HCEC 1CT (cell line): ENCODE measurements at places on chromosomes 1 and 21.

- no peak for DNase-seq
Observed at GRCh38 chr1:36613721-36614120, 131.0 kb upstream of the CSF3R start.

DNA sequence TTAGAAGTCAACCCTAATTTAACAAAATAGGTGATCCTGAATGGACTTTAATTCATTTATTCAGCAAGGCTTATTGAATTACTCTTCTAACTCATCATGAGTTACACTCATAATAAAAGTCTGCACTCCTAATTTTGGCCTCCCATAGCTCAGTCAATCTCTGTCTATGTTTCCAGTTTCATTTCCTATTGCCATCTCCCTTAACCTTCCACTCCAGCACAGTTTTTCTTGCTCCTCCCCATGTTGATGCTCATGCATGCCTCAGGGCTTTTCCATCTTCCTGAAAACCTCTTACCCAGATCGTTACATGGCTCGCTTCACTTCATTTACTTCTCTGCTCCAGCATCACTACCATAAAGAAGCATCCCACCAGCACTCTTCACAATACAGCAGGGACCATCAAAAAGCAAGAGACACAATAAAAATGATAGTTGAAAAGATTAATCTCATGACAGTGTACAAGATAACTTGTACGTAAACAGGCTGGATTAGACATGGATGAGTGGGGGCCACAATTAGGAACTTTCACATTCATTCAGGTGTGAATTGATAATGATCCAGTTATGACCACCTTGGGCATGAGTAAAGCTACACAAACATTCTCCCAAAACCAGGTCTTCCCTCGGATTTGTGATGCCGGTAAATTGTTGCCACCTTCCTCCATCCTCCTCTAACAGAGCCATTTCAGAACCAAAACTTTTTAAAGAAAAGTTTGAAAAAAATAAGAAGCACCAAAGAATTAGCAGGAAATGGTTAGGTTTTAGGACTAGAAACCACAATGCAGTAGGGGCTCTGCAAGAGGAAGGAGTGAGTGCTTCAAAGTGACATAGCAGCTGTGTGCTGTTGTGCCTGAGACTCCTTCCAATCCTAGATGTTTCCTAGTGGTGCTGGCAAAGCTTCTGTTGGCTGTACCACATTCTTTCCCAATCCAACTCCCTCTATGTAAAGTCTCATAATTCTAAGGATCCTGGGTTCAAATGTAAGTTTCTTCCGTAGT lies 89.8 kb downstream of the OLFML2B start:
- DNase-seq: no peak

DNA sequence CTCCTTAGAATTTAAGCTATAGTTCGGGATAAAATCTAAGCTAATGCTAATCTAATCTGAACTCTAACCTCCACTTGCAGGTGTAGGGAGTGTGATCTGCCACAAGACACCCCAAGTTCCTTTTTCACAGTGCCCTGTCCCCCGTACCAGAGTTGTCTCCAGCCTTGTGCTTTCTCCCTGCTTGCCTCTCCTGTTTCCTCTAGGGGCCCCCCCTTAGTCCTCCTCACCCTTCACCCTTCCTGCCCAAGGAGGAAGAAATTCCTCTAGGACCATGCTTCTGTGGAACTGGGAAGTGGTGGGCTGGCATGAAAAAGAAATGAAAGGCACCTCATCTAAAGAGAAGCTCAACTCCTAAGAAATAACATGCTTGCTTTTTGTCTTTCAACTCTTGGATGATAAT lies 50.2 kb upstream of the BCL9 start:
- DNase-seq: no peak

DNA sequence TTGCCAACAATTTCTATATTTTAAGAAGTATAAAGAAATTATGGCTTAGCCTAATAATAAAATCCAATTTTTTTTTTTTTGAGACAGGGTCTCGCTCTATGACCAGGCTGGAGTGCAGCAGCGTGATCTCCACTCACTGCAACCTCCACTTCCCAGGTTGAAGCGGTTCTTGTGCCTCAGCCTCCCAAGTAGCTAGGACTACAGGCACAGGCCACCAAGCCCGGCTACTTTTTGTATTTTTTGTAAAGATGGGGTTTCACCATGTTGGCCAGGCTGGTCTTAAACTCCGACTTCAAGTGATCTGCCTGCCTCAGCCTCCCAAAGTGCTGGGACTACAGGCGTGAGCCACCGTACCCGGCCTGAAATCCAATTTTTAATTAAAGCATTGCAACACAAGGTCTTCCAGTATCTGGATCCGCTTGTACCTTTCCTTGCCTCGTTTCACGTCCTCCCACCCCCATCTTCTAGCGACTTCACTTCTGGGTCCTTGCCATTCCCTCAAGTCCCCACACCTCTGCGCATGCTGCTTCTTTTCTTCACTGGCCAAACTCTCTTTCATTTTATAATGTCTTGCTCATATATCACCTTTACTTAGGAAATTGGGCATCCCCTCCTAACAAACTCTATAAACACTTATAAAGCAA lies 2.3 kb downstream of the FUBP1 start:
- no peak for DNase-seq

DNA sequence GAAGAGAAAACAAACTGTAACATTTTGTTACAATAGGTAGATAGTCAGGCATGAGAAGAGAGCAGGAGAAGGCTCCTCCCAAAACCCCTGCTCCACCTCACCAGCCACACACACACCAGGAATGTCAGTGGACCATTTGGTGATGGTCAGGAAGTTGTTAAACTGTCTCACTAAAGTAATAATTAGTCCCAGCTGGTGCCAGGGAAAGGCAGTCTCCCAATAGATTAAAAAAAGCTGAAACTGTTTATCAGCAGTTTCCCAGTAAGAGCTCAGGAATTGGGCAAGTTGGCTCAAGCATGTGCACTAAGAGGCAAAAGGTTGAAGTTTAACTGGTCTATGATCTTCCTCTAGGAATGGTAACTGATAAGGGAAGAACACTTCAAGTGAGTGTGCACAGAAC lies 249.6 kb downstream of the COL11A1 start:
- peak; percentile 90 for DNase-seq

DNA sequence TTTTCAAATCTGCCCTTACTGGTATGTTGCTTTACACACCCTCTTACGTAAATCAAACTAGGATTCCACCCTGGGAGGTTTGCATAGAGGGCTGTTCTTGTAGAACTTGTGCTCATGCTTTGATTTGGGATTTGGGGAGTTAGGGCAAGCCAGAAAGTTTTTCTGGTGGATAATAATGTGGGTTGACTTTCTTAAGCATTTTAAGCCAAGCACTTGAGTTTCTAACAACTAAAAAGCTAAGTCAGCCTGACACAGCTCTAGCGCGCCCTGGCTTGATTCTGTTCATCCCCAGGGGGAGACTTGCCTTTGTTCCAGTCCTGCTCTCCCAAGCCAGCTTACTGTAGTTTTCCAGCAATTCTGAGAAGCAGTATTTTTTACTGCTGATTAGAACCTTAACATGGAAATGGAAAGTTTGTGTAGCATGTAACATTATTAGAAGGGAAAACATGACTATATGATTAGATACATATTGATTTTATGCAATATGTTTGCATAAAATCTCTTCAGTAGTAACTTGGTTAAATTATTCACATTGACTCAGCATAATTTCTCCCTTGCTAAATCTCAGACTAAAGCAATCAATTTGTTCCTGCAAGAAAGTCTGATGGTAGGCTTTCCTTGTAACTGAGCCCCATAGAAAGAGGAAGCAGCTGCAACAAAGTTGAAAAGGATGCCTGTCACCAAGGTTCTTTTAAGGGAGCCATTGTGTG lies 11.0 kb upstream of the PGD start:
- peak; percentile 3 for DNase-seq

- DNase-seq: no peak
Observed at GRCh38 chr1:155207806-155208540, at the start of gene THBS3. Gene THBS3, minus strand, starts transcription at chr1:155207897. Its CDS starts 21 bp downstream, at chr1:155207876.

GRCh38 chr1:35475856-35476674 lies 81.1 kb downstream of the KIAA0319L start:
- DNase-seq: no peak

DNA sequence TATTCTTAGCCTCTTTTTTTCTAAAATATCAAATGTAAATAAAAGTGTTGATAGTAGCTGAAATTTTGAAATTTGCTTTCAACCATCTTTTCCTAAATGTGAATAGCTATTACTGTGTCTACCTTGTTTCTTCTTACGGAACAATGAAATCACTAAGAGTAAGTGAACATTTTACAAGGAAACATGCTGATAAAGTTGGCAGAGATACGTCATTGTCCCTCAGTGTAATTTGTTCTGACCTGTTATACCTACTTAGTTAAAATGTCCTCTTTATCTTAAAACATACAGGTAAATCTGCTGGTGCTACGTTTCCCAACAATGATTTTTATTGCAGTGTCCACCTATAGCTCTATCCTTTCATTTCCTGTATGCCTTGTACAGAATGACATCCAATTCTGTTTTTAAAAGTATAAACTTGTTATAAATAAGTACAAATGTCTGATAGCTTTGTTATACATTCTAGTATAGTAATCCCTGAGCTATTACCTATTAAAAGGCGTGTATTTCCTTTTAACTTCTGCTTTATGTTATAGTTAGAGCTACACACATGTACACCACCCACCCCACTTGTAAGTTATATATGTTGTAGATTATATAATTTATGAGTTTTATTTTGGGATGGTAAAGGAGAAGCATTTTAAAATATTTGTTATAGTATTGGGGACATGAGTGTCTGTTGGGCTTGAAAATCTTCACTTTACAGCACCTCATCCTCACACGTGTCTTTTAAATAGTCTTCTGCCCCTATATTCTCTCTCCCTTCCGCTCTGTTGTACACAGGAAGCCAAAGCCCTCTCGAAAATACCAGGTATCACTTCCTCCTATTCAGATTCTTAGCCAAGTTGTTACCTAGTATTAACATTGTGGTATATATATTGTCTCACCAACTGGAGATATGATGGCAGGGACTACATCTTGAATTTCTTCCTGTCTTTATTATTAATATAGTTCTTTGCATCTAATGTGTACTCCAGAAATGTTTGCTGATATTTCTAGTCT lies 25.2 kb downstream of the LAMC1 start:
- DNase-seq: no peak

- DNase-seq: no peak
Observed at GRCh38 chr1:243733670-243734307, 116.3 kb downstream of the AKT3 start.

DNA sequence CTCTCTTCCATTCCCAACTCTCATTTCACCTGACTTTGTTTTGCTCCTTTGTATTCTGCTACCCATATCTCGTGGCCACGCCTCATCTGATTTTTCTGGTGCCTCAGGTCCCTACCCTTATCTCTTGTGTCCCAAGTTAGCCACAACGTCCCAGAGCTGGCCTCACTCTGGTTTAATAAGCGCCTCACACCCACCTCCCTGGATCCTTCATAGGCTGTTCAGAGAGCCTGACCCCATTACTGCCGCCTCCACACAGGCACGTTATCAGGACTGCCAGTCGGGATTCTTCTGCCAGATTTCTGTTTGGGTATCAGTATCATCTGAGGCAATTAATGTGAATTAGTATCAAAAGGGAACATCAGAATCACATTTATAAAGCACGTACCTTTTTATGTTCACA lies 34.7 kb upstream of the TMEM125 start:
- DNase-seq: no peak

- no peak for DNase-seq
Observed at GRCh38 chr1:169812131-169812530, 17.4 kb upstream of the METTL18 start.

DNA sequence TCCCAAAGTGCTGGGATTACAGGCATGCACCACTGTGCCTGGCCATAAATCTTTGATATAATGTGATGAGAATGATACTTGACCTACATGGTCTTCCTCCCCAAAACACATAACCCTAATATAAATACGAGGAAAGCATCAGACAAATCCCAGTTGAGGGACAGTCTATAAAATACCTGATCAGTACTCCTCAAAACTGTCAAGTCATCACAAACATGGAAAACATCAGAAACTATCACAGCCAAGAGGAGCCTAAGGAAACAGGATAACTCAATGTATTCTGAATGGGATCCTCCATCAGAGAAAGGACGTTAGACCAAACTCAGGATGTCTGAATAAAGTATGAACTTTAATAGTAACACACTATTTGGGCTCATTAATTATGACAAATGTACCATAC lies 172.4 kb downstream of the NTPCR start:
- DNase-seq: no peak

DNA sequence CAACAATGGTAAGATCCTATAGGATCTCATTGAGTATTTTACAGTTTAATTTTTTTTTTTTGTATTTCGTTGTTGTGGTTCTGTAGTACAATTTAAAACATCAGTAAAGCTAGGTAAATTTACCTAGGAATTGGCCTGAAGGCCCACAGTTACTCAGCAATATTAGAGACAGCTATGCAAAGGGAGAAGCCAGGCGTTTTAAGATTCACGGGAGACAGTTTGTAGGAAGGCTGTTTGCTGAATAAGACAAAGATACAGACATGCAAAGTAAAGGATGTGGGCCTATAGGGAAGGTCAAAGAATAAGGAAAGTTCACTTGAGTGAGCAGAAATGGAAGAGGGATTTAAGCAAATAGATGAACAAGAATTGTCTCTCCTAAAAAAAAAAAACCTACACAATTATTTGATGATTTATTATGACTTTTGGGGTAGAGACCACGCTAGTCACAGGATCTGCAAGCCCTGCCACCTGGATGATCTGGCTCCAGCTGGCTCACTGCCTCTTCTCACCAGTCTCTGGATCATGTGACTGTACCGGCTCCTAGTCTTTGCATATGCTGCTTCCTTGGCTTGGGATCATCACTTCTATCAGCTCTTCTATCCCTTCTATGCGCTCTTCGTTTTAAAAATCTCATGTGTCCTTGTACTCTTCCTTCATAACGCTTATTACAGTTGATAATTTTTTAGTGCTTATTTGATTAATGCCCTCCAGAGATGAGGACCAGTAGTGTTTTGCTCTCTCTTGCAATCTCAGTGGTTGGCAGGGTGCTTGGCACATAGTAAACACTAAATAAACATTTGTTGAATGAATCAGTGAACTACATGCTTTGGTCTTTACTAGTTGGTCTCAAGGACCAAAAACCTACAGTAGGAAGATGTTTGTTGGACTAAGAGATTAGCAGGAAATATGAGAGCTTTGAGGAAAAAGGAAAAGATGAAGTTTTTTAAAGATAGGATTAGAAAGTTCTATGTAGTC lies 14.1 kb downstream of the DYRK1A start:
- DNase-seq: peak; percentile 31

- no peak for DNase-seq
Observed at GRCh38 chr1:14320518-14320917, 278.0 kb upstream of the KAZN start.

DNA sequence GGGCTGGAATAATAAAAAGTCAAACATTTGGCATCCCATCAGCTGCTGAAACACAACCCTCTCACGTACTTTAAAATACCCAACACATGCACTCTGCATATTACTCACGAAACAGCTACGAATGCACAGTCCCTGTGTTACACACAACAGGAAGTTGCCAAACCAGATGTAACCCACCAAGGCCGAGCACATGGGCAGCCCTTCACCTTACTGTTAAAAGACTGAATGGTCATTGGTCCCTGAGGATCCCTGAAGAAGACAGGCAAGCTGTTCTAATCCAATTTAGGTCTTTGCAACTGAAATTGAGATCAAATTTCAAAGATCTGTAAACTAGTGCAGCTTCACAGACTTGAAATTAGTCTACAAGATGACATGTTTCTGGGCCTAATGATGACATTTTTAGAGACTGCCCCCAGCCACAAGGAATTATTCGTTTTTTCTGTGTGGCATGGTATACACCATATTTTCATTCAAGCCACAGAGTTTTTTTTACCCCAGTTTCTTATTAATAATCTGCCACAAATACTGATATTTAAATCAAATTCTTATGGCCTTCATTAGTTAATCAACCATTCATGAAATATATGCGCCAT lies 25.6 kb upstream of the IER5 start:
- DNase-seq: no peak
